ENCODE measurements at places on chromosomes 7 and 10.
A peak's percentile ranks its signal among the peaks of the same experiment; 100 is the strongest.

DNA sequence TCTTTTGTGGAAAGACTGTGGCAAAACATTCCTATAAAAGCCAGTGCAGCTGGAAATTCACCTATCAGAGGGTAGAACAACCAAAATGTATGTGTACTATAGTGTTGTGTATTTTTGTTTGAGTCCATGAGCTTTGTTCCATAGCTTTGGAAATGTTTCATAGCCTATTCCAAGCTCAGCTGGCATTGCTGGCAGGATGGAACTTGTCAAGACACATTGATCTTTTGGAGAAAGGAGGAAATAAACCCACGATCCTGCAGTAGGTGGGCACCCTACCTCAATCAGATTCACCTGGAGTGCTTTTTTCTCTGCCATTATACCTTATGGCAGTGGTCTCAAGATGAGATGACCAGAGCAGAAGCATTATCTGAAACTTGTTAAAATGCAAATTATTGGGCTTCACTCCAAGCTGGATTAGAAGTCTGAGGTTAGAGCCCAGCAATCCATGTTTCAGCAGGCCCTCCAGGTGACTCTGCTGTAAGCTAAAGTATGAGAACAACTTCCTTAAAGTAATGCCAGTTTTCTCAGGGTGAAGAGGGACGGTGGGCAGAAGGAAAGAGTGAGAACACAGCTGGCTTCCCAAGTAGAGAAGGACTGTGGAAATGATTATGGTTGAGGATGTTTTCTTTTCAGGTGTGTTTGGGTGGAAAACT is 30.3 kb upstream of the CDK1 start:
- DNase-seq: no peak

DNA sequence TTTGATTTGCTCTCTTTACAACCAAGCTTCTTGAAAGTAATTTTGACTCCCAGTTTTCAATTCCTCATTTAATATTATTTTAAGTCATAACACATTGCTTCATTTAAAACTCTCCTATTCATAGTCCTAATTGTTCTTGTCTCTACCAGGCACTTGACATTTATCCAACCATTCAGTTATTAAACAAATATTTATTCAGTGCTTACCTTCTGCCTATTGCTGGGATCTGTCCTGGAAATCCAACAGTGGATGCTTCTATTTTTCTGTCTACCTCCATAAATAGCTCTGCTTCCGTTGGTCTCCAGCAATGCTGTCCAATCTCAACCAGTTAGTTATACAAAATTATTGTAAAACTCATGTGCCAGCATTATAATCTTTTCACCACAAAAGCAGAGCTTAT is 615.1 kb downstream of the ZWINT start:
- DNase-seq: no peak

DNA sequence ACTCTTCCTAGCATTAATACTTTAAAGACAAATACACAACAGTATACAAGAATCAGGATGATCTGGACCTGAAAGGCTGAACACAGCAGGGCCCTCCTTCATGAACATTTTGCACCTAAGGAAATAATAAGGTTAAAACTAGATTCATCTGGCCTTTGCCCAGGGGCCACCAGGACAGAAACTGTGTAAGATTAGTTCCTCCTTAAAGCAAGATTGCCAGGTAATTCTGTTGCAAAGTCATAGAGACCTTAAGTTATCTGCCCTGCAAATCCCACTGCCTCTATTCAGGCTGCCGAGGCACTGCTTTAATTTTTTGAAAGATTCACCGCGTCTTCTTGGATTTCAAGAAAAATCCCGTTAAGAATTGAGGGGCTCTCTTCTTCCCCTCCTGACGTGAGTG is 1.6 kb upstream of the KIAA1217 start:
- no peak for DNase-seq

DNA sequence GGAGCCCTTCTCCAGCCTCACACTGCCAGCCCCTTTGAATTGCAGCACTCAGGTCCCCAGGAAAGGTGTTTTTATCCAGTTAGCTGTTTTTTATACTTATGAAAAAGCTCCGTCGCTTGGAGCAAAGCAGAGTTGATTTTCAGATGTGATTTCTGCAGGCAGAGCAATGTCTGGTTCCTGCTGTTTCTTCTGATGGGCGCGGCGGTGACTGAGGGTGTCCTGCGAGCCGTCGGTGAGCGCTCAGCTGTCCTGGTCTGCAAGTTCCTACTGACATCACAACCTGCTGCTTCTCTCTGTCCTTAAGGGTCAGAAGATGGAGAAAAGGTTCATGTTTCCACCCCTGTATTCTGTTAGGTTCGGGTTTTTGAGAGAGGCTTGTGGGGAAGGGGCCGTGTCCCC is 109.6 kb upstream of the FAM20C start:
- DNase-seq: peak; percentile 22

DNA sequence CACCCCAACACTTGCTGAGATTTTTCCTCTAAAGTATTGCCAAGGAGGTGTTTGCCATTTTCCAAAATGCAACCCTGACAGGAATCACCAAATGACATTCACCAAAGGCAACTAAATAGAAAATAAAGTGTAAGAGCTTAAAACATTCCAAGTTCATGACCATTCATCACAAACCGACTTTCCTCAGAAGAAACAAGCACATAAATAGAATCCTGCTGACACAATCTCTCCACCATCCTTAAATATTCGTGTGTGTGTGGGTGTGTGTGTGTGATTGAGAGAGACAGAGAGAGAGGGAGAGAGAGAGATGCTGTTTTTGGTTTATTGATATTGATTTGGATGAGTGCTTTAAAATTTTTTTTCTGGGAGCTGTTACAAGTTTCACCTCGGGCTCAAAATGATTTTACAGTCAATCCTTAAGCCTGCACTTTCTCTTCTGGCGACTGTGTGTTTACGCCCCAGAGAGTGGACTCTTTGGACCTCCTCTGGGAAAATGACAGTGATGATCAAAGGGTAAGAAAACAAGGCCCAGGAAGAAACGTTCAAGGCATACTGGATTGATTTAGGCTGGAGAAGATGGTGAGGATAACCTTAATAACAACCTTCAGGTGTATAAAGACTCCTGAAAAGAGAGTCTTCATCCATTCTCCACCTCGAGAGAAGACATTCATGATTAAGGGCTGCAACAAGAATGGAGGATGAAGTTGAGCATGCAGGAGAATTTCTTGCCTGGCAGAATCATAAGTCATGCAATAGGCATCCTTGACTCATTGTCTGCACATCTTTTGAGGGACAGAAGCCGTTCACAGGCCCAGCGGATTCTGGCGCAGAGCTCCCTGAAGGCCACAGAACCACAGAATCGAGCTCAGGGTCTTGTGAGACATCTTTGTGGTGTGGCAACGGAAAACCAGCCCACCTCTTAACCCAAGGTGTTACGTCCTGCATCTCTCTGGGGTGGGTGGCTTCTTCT is 104.4 kb upstream of the FGFR2 start:
- no peak for DNase-seq

DNA sequence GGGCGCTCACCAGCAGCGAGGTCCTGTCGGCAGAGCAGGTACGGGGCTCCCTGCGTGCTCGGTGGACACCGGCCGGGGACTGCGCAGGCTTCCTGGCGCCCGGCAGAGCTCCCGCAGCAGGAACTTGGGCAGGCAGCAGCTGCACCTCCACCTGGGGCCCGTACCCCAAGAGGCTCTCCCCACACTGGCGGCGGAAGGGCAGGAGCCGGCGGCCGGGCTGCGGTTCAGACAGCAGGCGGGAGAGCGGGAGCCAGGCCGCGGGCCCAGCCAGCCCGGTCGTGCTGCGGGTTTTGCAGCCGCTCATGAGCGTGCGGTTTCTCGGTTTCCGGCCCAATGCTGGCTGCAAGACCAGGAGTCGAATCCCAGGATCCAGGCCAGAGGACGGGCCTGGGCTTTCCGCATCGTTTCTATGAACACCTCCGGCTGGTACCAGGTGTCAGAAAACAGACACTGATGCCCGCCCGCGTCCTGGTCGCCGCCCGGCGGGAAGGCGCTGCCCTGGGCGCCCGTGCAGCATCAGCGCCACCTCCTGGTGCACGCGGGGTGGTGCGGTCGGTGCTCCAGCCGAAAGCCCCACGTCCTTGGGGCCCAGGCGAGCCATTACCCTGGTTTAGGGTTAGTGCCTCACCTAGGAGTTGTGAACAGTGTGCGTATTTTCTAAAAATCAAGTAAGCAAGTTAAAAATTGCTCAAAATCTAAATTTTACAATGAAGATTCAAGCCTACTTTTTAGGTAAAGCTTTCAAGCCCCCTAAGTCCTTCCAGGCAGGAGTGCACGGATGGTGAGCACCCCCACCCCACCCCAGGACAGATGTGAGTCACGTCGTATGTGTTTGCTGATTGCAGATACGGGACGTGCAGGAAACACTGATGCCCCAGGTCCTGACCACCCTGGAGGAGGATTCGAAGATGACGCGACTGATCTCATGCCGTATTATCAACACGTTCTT is 47.4 kb upstream of the PRKAR1B start:
- peak; percentile 83 for DNase-seq

DNA sequence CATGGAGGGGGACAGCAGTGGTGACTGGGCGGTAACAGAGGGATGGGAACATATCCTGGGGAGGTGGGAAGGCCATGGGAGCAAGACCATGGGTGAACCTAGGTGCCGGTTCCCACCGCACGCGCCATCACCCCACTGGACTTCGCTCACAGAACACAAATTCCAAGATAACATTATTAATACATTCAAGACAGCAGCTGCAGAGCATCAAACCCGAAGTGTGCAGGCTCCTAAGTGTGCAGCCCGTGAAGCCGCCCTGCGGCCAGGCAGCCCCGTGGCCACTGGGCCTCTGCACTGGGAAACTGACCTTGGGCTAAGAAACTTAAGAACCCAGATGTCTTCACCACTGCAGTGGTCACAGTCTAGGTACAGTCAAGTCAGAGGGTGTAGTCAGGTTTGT is 42.8 kb upstream of the ZRANB1 start:
- DNase-seq: no peak

DNA sequence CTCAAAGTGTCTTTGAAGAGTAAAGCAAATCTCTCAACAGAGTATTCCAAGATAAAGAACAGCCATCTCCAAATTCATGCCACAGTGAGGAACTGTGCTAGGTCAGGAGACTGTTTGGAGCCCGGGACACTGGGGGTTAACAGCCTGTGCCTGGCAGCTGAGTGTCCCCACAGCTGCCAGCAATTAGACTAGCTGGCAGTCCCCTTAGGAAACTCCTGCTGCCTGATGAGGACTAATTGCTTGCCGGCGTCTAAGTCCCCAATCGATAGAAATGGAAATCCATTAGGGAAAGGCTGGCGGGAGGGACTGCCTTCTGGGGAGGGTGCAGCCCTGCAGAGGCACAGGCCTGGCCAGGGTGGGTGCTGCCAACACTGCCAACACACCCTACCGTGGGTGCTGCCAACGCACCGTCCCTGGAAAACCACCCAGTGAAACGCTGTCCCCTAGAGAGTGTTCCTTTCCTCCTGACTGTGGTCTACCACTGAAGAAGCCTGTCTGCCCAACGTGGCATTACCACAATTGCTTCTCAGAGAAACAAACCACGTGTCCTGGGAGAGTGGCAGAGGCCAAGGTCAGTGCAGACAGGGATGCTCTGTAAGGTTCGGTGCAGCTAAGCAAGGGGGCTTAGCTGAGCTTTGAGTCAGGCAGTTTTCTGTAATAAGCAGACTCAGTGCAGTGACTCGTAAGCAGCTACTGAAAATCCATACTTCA is 60.8 kb downstream of the XRCC2 start:
- peak; percentile 54 for DNase-seq

GRCh38 chr10:69910561-69910960 is 108.9 kb downstream of the COL13A1 start:
- DNase-seq: no peak

DNA sequence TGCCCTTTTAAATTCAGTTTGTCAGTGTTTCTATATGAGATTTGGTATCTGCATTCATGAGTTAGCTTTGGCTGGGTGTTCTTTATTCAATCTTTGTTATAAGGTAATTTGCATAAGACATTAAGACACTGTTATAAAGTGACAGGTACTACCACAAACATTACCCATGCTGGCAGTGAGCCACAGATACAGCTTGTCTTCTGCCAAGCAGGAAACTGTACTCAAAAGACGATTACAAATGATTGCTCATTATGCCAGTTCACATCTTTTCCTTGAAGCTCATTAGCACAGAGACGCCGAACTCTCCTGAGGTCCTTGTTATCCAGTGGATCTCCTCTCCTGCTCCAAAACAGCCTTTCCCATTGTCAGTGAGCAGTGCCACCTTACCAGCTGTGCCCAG is 30.4 kb downstream of the AMPH start:
- no peak for DNase-seq

- no peak for DNase-seq
Measured at GRCh38 chr7:30254717-30255063, 29.7 kb upstream of the ZNRF2 start.

GRCh38 chr7:137760111-137760510 is 86.7 kb downstream of the DGKI start:
- no peak for DNase-seq

DNA sequence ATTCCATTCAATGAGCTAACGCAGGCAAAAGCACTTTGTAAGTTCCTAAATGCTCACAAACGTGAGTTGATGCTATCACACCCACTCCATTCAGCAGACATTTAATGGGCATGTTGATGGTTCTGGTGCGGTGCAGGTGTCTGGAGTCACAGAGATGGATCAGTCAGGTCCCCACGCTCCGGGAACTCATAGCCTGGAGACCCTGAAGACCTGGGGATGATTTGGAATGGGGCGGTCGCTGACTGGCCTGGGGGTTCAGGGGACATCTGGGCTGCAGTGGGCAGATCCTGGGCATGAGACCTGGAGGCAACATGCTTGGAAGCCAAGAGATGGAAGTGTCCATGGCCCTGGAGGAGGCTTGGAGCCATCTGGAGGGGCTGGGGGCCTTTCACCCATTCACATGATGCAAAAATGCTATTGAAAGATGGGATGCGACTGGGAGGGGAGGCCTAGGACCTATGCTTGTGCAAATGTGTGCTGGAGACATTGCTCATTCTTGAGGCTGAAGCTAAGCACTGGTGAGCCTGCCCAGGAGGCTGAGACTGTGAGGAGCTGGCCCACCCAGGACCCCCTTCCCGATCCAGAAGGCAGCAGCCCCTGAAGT is 522.6 kb downstream of the GLRX3 start:
- DNase-seq: no peak

- DNase-seq: no peak
Measured at GRCh38 chr7:92625617-92626016, 35.4 kb upstream of the FAM133B start.

GRCh38 chr10:34955391-34955790 is 134.8 kb downstream of the CUL2 start:
- no peak for DNase-seq

DNA sequence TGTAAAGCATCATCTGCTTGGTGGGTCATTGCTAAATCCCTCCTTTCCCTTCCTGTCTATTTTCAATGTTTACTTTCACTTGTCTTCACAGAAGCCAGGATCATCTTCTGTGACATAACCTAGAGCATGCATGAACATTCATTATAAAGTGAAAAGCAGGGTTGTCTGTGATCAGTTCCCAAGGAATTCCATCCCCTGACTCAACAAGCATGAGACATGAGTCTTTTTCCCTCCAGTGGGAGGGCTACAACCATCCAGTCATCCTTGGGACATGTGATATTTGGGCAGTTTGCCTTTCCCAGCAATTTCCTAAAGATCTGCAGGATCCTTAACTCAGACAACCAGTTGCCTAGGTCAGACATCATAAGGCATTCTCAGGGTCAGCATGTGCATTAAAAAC is 166.3 kb upstream of the TMEM196 start:
- no peak for DNase-seq

GRCh38 chr7:98957766-98958165 is 79.4 kb downstream of the TRRAP start:
- DNase-seq: no peak

- peak; percentile 45 for DNase-seq
Measured at GRCh38 chr7:151167197-151167961, at the start of gene GBX1. Gene GBX1 (minus strand): TSS chr7:151167694. CDS start chr7:151167548, 146 bp downstream.

Measured in right forelimb (tissue), 1 donor.